ENCODE measurements at places on chromosomes 1 and 21. TPM values are rescaled to one million over a fixed set of nuclear protein-coding genes. Genes with fewer than 3 reads are reported as not detected.
A peak's percentile ranks its signal among the peaks of the same experiment; 100 is the strongest.

Gene SAMSN1
- total RNA-seq: 0.38 TPM

Gene ACKR1
- total RNA-seq: 4.0 TPM

Gene UBXN10
- 2.8 TPM for total RNA-seq

Gene CYP2J2
- total RNA-seq: 0.19 TPM

Gene FCRL1
- 0.13 TPM for total RNA-seq

Gene RIMS3
- total RNA-seq: 0.13 TPM

Gene NECTIN4
- total RNA-seq: 4.4 TPM

Gene PERM1
- 0.70 TPM for total RNA-seq

Gene FAM72B
- 7.8 TPM for total RNA-seq

Gene OR2T29
- total RNA-seq: 1.4 TPM

Gene LCE1E
- total RNA-seq: not detected

Gene DDI2
- total RNA-seq: 18.2 TPM

Gene CATSPER4
- 0.08 TPM for total RNA-seq

Gene BATF3
- 9.4 TPM for total RNA-seq

Gene PRDM2
- total RNA-seq: 63.9 TPM

Gene TLCD4
- total RNA-seq: 0.10 TPM

Gene LPAR3
- total RNA-seq: not detected

Gene MYOG
- total RNA-seq: 0.17 TPM

Gene ANKRD65
- 0.57 TPM for total RNA-seq

Gene FAM3B
- total RNA-seq: 0.49 TPM

- ATAC-seq: no peak
Measured at GRCh38 chr1:226210571-226211176, 12.8 kb upstream of the MIXL1 start.

- no peak for ATAC-seq
Measured at GRCh38 chr21:17498586-17498985, 14.3 kb upstream of the CXADR start.

- no peak for ATAC-seq
Measured at GRCh38 chr1:115286431-115287205, 51.4 kb downstream of the NGF start.

- ATAC-seq: no peak
Measured at GRCh38 chr1:75708910-75709309, 15.6 kb upstream of the ACADM start.

DNA sequence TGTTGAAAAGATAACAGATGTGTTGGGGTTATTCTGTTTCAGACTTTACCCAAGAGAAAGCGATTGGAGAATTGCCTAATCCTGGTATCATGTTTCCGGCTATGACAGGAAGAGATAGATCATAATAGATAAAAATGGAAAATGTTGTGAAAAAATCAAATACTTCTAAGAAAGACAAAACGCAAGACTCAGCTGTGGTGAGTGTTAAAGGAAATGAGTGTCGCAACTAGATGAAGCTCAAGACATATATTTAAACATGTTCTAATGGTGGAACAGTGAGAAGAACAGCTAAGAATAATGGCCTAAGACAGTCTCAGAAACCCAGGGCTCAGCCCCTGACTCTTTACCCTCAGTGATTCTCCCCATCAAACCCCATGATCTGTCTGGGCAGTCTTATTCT is 426.7 kb upstream of the RUNX1 start:
- ATAC-seq: no peak

GRCh38 chr1:230300322-230301301 is 125.5 kb downstream of the PGBD5 start:
- ATAC-seq: no peak

- no peak for ATAC-seq
Measured at GRCh38 chr1:207433435-207433834, 20.7 kb upstream of the CR2 start.

GRCh38 chr1:42165511-42166210 is 1.1 kb upstream of the GUCA2A start:
- ATAC-seq: peak; percentile 92

DNA sequence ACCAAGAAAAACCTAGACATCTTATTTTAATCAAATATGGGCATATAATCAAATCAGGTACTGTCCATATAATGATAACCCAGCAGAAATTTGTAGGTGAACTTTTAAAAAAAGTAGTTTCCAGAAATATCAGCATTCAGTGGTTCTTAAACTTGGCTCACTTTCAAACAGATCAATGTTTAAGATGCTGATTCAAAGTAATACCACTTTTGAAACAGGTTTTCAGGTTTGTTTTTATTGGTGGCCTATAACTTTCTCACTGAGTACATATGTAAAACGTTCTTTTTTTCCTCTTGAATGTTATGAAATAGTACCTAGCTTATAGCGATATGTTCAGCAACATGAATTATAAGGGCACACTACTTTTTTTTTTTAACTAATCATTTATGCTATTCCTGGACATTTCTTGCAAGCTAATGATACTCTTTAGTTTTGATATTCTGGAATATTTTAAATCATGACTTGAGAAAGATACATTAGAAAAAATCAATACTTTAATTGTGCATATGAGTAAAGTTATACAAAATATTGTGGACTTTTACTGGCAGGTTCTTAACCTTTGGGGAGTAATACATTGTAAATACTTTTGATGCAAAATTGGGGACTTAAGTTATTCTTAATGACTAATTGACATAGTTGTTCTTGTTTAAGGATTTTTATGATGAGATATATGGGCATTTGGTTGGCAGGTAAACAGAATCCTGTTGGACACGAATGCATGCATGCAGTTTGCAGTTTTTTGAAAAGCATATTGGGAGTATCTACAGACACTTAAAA is 3.0 kb downstream of the NFIA start:
- ATAC-seq: no peak

DNA sequence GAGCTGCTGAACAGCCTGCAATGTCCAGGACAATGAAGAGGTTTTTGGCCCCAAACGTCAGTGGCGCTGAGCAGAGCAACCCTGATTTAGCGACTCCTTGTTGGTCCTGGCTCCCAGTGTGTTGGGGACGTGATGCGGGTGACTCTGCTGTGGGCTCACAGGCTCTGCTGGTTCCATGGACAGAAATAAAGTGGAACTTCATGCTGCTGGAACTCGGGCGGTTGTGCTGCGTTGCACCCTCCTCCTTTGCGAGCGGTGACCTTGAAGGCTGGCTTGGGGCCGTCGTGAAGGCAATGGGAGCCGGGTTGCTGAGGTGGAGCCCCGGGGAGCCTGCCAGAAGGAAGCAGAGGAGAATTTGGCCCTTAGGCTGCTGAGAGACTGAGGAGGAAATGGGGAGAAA is 122.6 kb upstream of the C1orf174 start:
- ATAC-seq: no peak

DNA sequence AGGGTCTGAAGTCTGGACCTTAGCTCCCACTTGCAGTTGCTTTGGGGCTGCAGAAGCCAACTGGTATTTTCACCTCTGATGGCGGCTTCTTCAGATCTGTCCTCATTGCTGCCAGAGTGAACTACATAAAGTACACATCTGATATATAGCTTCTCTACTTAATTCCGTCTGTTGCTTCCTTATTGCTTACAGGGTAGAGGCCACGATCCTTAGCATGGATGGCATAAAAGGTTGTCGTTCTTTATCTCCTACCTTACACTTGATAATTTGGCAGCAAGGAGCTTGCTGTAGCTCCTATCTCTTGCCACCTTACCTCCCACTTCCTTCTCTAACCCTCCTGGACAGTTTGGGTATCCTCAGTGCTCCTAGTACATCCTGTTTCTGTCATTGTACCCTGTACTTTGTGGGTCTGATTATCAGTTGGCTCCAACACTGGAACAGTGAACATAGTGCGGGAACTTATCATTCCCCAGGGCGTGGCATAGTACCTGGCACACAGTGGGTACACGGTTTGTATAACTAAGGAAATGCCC is 30.9 kb upstream of the NBL1 start:
- ATAC-seq: no peak

DNA sequence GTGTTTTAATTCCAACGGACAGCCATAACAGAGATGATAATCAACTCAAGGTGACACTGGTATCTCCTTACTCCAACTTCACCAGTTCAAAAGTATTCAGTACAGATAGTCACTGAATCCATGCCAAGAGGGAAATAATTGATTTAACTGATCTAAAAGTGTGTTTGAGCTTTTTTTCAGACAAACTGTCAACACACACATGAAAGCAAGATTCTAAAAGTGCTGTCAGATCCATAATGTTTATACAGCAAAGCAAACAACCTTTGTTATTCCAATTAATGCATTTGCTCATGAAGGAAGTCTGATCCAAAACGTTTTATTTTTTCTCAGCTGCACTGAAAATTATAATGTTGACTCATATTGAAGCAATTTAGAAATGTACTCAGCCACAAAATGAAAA is 5.9 kb upstream of the PRKAA2 start:
- no peak for ATAC-seq

- ATAC-seq: no peak
Measured at GRCh38 chr1:20301463-20302107, 10.9 kb downstream of the VWA5B1 start.

DNA sequence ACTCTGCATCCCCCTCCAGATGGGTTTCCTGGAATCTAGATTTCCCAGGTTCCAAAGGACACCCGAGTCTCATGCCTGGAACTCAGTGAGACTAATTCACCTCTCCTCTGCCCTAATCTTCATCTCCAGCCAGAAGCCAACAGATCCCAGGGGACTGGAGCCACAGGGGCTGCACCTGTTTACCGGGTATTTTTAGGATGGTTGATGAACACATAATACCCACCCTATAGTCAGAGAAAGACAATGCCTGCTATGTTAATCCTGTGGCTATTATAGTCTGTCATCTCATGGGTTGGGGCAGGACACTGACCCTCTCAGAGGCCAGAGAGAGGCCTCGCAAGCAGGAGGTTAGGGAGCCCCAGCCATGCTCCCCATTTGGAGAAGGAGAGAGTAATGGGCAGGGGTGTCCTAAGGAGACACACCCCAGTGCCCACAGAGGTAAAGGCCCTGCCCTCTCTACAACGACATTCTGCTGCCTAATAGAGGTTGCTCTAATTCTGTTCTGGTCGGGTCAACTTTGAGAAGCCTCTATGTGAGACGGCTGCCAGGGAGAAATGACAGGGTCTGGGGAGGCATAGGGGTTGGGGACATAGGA is 1.0 kb upstream of the TNNI1 start:
- no peak for ATAC-seq

DNA sequence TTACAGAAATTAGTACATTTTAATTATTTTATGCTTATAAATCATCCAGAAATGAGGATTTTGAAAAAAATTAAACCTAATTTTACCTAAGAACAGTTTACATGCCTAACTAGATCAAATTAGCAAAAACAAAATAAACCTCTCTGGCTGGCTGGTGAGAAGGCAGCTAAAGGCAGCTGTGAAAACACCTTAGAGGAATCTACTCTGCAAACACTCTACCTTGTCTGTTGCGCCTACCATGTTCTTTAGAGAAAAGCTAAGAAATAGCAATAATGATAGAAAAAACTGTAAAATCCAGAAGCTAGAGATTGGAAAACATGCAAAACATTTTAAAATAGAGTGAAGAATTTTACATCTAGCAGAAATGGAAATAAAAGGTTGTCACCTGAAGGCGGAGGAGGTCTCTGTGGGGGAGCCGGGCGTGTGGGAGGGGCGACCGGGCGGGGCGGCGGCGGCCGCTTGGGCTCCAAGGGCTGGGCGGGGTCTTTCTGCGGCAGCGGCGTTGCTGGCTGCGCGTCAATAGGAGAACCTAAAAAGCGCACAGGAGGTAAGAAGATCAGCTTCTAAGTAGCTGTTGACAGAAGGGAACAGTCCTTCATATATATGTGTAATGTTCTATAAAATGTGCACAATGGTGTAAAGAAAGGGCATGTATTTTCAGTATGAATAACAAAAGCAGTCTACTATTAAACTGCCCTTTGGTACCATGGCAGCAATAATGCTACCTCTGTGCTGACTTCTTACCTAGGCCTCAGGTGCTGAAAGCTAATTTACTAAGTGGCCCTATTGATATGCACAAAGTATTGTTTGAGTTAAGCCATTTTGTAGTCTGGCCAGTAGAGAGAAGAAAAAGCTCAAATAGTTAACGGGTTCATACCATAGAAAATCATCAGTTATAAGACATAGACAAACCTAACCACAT is 33.3 kb upstream of the CFAP298 start:
- ATAC-seq: no peak

GRCh38 chr1:45443580-45444446 is 47.1 kb downstream of the TESK2 start:
- no peak for ATAC-seq

DNA sequence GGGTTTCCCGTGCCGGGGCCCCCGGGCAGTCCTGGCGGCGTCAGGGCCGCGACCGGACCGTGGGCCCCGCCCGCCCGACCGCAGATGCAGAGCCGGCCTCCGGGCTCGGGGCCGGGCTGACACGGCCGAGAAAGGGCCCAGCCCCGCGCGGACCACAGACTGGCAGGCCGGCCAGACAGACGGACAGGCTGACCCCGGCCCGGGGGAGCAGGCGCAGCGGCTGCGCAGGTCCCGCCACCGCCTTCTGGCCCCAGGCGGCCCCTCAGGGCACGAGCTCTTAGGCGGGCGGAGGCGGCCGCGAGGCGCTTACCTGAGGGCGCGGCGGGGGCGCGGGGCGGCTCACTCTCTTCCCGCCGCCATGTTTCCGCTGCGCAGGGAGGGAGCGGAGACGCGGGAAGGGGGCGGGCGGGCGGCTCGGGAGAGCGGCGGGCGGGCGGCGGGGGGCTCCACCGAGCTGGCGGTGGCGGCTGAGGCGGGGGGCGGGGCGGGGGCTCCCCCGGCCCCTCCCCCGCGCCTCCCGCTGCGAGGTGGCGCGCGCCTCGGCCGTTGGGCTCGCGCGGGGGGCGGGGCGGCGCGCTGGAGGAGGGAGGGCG is at the start of gene SCMH1:
TSS of gene SCMH1 (minus strand) at position 558 of the 593 bp plus-strand sequence. CDS start 56,173 bp downstream, outside the sequence.
- peak; percentile 66 for ATAC-seq

DNA sequence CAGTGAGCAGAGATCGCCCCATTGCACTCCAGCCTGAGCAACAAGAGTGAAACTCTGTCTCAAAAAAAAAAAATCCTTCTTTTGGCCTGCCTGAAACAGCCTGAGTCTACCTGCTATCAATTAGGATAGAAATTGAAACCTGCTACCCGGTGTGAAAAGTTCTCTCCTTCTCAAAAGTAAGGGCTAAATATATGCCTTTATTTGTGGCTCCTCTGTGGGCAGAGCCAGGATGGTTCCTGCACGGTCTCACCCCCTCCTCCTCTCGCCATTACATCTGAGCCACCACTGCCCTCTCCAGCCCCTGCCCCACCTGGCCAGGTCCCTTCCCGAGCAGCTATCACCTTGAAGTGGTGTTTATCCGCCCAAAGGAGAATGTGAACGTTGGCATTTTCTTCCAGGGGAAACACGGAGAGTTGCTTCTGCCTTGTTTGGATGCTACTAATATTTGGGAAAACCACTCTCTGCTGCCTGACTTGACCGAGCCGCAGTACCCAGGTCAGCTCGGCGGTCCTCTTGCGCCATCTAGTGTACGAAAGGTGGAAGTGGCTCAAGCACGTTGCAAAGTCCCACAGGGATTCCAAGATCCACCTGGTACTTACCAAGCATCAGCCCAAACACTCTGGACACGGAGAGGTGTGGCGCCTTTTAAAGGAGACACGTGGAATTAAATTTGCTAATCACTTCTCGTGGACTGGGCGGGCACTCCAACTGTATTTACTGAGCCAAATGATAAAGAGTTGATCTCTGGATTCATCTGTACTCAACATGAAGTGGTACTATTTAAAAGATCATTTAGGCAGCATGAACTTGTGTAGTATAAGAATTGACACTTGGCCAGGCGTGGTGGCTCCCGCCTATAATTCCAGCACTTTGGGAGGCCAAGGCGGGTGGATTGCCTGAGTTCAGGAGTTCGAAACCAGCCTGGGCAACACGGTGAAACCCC is 31.9 kb downstream of the SETD4 start:
- ATAC-seq: peak; percentile 95

- ATAC-seq: peak; percentile 98
Measured at GRCh38 chr1:214660900-214661299, 57.9 kb downstream of the CENPF start.

- ATAC-seq: no peak
Measured at GRCh38 chr1:94296018-94296417, 58.6 kb upstream of the ARHGAP29 start.
